ENCODE measurements at places on chromosomes 1 and 21. TPM values are rescaled to one million over a fixed set of nuclear protein-coding genes. Genes with fewer than 3 reads are reported as not detected.

Gene CHIA
- not detected for total RNA-seq

Gene CFH
- total RNA-seq = 4.3 TPM

Gene RXFP4
- total RNA-seq = not detected

Gene FABP3
- not detected for total RNA-seq

Gene ADCY10
- total RNA-seq = 0.38 TPM

Gene GREM2
- total RNA-seq = 0.07 TPM

Gene PLXNA2
- total RNA-seq = 3.0 TPM

Gene LAPTM5
- total RNA-seq = 0.28 TPM

Gene KRTAP19-3
- not detected for total RNA-seq

Gene COL8A2
- total RNA-seq = 0.09 TPM

Gene AGT
- total RNA-seq = 0.13 TPM

Gene DISC1
- total RNA-seq = 0.18 TPM
